Activated T-cell treated with anti-CD3 and anti-CD28 coated beads, Interleukin-2, amount 50 U/mL, for 72 hours (primary cell): ENCODE measurements at places on chromosomes 11 and 22. TPM values are rescaled to one million over a fixed set of nuclear protein-coding genes. Genes with fewer than 3 reads are reported as not detected.

DNA sequence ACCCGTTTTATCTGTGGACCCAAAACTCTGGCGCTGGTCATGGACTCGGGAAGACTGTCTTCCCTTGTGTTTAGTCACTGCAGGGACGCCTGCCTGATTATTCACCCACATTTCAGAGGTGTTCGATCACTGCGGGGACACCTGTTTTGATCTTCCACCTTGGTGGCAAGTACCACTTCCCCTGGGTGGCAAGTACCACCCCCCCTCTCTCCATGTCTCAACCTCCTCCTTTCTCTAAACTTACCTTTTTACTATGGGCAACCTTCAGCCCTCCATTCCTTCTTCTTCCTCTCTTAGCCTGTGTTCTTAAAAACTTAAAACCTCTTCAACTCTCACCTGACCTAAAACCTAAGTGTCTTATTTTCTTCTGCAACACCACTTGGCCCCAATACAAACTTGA lies 1.9 kb upstream of the NDUFC2 start:
- H3K4me3 ChIP-seq: peak overlapping the region; percentile 91
- H3K4me1 ChIP-seq: peaks cover 41% of the 10 kb centered on the region
- no peaks in the 10 kb centered on the region for H3K27me3 ChIP-seq
- H3K36me3 ChIP-seq: peaks cover 2% of the 10 kb centered on the region
- no peak for DNase-seq

GRCh38 chr11:69791276-69792180 lies 16.4 kb upstream of the FGF4 start:
- no peak overlapping the region for H3K4me3 ChIP-seq
- DNase-seq: no peak
- H3K27me3 ChIP-seq: no peaks in the 10 kb centered on the region
- H3K27ac ChIP-seq: no peak overlapping the region
- H3K36me3 ChIP-seq: no peaks in the 10 kb centered on the region

DNA sequence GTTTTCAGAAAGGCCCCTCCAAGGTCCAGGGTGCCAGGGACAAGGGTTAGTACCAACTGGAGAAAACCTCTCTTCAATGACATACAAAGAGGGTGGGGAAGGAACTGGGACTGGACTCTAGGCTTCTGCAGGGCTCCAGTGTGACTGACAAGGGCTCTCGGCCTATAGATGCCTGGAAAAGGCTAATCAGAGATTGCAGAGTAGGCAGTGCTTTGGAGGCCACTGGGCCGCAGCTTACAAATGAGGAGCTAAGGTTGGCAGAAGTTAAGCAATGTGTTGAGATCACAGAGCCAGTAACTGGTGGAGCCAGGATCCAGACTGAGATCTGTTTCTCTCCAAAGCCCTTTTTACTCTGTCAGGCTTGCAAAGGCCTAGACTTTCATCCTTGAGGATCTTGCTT lies 7.4 kb upstream of the DGKZ start:
- H3K36me3 ChIP-seq: no peaks in the 10 kb centered on the region
- no peak overlapping the region for H3K27ac ChIP-seq
- H3K4me3 ChIP-seq: no peak overlapping the region
- H3K4me1 ChIP-seq: peaks cover 81% of the 10 kb centered on the region
- no peaks in the 10 kb centered on the region for H3K27me3 ChIP-seq

The DEFB131B gene
- not detected for total RNA-seq

The GPR83 gene
- total RNA-seq: 0.12 TPM

The APOL5 gene
- not detected for total RNA-seq
